CD4-positive, alpha-beta T cell treated with Interferon alpha-2 for 1 hour (primary cell): ENCODE measurements at places on chromosomes 2 and 18.

GRCh38 chr2:224075588-224075987 lies 36.5 kb upstream of the SERPINE2 start:
- DNase-seq, result no peak

GRCh38 chr2:15734674-15735483 lies 143.2 kb downstream of the DDX1 start:
- DNase-seq, result no peak

DNA sequence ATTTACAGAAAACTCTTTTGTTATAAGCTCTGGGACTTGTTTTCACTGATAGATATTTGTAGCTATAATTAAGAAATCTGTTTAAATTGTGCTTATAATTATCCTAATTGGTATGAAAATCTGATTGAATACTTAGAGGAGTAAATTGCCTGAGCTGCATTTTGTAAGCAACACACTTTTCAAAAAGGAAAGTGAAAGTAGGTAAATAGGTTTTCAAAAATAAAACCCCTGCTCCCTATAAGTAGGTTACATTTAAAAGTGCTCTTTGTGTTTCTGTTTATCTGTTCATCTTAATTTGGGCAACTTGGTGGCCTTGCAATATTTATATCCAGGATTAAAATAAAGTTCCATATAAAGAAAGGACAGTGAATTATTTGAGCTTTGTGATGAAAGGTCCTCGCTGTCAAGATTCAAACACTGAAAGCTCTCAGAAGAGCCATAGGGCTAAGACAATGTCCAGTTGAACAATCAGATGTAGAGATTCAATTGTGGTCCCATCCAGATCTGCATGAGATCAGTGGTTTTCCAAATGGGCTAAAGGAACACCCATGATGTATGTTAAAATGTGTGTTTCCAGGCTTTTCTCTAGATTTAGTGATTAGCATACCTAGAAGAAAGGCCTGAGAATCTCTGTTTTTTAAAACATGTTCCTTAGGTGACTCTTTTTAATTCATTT lies 371.6 kb downstream of the RPRM start:
- no peak for DNase-seq

- peak; percentile 59 for DNase-seq
Measured at GRCh38 chr2:196233021-196233804, 61.8 kb upstream of the STK17B start.

DNA sequence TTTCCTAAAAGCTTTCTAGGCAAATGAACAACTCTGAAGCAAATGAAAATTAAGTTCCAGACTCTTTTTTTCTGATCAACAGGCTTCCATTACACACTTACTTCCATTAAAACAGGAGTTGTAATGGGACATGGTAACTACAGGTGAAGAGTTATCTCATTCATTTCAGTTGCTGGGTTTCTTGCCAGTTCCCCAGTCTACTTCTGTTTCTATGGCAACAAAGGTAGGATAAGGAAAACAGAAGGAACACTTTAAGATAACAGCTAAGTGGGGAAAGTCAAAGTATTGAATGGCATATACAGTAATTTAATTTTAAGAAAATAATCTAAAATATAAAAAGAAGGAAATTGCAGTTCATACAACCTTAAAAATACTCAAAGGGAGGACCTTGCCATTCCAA lies 25.1 kb downstream of the BAZ2B start:
- DNase-seq, result no peak

DNA sequence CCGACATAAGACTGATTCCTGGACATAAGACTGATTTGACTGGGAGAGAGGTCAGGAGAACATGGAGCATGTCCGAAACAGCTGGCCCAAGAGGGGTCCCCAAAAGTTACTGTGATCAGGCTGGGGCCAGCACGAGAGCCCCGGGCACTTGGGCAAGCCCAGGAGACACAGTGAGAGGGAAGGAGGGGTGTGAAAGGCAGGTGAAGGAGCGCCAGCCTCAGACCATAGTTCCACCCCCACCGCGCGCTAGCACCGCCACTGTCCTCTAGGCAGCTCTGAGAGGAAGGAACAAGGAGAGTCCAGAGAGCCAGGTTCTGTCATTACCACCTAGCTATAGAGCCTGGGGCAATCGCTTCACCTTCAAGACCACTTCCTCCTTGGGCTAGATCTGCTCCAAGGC lies 78.2 kb upstream of the DAPL1 start:
- no peak for DNase-seq

DNA sequence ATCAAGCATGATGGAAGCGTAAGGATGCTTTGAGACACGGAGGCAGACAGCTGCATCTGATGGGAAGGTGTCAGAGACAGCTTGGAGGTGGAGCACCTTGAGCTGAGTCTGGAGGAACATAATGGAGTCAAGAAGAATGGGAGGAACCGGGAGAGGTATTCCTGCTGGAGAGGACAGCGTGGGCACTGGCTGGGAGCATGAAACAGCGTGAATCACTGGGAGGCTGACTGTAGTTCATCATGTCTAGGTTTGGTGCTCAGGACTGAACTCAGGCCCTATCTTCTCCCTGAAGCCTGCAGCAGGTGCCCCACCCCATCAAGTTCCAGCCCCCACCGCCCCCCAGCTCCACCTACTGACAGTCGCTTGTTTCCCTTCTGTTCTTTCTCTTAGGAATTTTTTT lies 98.6 kb downstream of the TMEM17 start:
- DNase-seq, result no peak

- DNase-seq, result no peak
Measured at GRCh38 chr2:81658227-81658626, 1353.7 kb upstream of the LRRTM1 start.

DNA sequence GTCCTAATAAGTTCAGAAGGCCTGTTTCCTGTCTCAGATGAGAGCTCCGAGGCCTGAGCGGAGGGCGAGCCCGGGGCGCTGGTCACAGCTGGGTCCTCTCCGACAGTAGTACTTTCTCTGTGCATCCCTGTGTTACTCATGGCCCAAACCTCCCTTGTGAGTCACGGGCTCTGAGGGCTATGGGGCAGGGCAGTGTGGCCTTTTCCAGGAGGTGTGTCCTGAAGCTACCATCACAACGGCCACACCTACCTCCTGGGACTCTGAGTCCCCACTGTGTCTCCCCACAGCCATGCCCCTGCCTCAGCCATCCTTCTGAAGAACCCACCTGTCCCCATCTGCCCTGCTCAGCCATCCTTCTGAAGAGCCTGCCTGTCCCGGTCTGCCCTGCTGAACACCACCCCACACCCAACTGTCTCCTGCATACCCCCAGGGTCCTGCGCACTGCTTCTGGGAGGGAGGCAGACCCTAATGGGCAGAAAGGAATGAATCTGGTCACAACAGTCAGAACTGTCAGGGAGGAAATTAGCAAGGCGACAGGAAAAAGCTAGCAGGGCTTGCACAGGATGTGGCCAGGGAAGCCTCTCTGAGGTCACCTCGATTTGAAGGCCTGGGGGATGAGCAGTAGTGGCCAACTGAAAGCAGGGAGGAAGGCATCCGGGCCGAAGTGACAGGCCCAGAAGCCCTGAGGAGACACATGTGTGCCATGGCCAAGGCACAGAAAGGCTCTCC lies 145.4 kb upstream of the RIOK3 start:
- no peak for DNase-seq

DNA sequence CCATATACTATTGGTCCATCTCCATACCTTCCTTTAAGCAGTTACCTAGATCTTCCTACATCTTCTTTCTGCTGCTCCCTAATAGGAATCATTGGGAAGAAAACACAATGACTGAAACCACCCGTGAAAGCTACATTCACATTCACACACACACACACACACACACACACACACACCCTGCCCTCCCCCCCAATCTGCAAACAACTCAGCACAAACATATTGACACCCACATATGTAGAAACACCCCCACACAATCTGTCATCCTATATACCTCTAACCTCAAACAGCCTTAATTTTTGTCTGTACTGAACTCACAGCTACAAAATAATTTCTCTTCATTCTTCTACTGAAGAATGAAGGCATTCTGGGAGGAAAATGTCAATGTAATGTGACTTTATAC lies 63.8 kb downstream of the KLF7 start:
- DNase-seq, result no peak

- no peak for DNase-seq
Measured at GRCh38 chr18:57440331-57441070, 5.3 kb downstream of the ONECUT2 start.

GRCh38 chr2:240505910-240506309 lies 51.9 kb downstream of the ANKMY1 start:
- DNase-seq, result no peak

- no peak for DNase-seq
Measured at GRCh38 chr18:79910563-79911343, 40.7 kb downstream of the SLC66A2 start.

GRCh38 chr18:9756933-9757470 lies 48.9 kb downstream of the RAB31 start:
- no peak for DNase-seq

DNA sequence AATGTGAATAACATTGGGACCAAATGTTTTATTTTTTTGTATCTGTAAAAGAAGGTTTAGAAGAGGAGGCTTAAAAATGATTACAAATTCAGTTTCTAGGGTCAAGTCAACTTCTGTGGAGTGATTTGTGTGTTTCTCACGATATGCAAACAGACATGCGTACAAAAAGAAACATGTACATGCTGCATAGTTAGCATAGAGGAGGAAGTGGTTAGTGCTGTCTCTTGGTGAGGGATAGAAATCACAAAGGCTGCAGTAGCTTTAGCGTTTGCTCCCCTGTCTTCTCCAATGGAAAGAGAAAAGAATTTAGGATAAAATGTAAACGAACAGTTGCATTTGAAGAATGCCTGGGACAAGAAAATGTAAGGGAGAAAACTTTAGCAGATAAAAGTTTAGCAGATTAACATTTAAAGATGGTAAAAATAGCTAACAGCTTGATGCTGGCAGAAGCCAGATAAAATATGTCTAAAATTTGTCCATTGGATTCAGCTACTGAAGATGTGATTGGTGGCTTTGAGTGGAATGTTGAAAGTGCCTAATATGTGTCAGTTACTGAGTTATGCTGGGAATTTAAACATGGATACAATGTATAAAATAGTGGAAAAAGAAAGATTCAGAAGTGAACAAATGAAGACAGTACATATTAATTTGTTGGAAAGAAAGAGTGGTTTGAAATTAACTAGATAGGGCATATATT lies 44.9 kb downstream of the MALT1 start:
- DNase-seq, result no peak

- DNase-seq, result no peak
Measured at GRCh38 chr2:85318222-85319074, 9.3 kb downstream of the TGOLN2 start.

- no peak for DNase-seq
Measured at GRCh38 chr2:144071461-144071860, 448.5 kb downstream of the ZEB2 start.

GRCh38 chr18:8750954-8751415 lies 45.6 kb downstream of the MTCL1 start:
- no peak for DNase-seq

GRCh38 chr18:41992066-41992465 lies 37.0 kb downstream of the PIK3C3 start:
- no peak for DNase-seq

DNA sequence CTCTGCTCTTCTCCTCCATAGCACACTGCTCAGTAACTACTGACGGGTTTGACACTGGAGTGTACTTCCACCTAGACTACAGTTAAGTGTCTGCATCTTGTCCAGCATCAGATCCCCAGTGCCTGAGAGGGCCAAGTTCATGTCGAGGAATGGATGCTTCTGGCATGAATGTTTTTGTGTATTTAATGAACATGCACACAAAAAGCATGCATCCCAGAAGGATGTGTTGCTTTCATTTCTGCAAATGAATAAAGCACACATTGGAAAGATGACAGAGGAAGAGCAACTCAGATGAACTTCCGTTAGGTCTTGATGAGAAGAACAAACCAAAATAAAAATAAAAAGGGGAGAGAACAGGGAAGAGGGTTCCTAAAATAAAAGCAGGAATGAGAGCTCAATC lies 27.9 kb downstream of the C2orf49 start:
- DNase-seq, result no peak

- no peak for DNase-seq
Measured at GRCh38 chr2:132891498-132891897, 221.5 kb upstream of the LYPD1 start.

GRCh38 chr18:55384551-55385275 lies 203.3 kb downstream of the TCF4 start:
- DNase-seq, result peak; percentile 7

GRCh38 chr2:102190430-102191107 lies 3.7 kb downstream of the IL1RL2 start:
- DNase-seq, result no peak

GRCh38 chr2:170509452-170510193 lies 205.5 kb upstream of the SP5 start:
- DNase-seq, result no peak

DNA sequence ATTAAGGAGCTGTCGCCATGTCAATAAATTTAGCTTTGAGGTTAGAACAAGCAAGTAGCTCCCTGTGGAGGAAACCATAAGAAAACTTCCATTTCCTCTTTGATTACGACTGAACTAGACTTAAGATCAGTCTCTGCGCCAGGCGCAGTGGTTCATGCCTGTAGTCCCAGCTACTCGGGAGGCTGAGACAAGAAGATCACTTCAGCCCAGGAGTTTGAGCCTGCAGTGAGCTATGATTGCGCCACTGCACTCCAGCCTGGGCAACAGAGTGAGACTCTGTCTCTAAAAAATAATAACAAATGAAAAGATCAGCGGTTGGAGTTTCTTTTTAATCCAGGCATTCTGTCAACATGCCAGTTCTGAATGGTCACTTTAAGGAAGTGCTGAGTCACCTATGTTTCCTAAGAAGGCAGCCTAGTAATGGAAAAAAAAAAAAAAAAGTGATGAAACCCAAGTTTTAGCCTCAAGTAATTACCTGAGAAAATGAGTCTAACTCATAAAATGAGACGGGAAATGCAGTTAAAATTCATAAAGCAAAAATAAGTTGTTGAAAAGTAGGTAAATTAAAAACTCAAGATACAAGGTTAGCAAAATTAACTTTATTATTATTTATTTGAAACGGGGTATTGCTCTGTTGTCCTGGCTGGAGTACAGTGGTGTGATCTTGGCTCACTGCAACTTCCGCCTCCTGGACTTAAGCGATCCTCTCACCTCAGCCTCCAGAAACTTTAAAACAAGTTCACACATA lies 10.2 kb downstream of the C18orf32 start:
- no peak for DNase-seq

DNA sequence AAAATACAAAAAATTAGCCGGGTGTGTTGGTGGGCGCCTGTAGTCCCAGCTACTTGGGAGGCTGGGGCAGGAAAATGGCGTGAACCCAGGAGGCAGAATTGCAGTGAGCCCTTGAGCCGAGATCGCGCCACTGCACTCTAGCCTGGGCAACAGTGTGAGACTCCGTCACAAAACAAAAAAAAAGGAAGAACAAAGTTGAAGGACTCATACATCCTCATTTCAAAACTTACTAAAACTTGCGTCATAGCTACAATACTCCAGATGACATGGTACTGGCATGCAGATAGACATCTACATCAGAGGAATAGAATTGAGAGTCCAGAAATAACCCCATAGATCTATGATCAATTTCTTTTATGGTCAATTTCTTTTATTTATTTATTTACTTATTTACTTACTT lies 13.6 kb upstream of the CYP27C1 start:
- no peak for DNase-seq
